LHCN-M2 (cell line): ENCODE measurements at places on chromosomes 11 and 22. TPM values are rescaled to one million over a fixed set of nuclear protein-coding genes. Genes with fewer than 3 reads are reported as not detected.

The DEUP1 gene
- total RNA-seq, result not detected in 2 replicates

The LRRC55 gene
- total RNA-seq, result not detected in 2 replicates

The CSF2RB gene
- total RNA-seq, result not detected in 2 replicates

The CHRM1 gene
- total RNA-seq, result not detected in 2 replicates

The SMC1B gene
- total RNA-seq, result not detected in 2 replicates

The MMP7 gene
- 1.3 and 1.4 TPM in 2 replicates for total RNA-seq

The ACR gene
- total RNA-seq, result not detected in 2 replicates

GRCh38 chr22:40922484-40923303 is 28.5 kb upstream of the RBX1 start:
- DNase-seq, result peak; percentile 62

GRCh38 chr11:130448416-130449309 is at the start of gene ADAMTS15:
ADAMTS15 (plus strand) TSS chr11:130448645; CDS start chr11:130448974, 329 bp downstream.
- DNase-seq, result peak; percentile 45

DNA sequence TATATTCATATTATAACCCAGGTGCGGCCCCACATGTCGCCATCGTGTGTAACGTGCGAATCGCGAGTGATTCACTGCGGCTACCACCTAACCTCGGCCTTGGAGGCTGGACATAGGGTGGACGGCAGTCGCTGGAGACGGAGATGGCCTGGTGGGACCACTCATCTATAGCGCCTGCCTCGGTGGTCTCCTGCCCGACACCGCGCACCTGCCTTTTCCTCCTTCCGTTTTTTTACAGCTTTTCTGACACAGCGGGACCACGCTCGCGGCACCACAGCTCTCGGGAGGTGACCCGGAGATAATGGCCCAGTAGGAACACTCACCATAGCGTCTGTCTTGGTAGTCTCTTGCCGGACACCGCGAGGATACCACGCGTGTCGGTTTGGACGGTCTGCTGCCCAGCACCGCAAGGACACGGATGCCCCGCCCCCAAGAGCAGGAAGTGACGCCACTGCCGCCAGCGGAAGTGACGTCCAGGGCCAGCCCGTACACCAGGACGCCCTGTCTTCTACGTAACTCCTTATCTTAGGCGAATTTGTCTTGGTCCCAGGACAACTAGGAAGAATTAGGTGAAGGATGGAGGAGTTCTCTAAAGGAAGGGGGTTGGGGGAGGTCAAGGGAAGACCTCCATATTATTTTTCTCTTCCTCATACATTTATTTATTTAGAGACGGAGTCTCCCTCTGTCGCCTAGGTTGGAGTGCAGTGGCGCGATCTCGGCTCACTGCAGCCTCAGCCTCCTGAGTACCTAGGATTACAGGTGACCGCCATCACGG is 6.4 kb downstream of the SNU13 start:
- DNase-seq, result peak; percentile 73

GRCh38 chr11:17560281-17561110 is 13.4 kb downstream of the OTOG start:
- no peak for DNase-seq

- DNase-seq, result no peak
Measured at GRCh38 chr22:29217827-29218757, 12.4 kb downstream of the EMID1 start.

DNA sequence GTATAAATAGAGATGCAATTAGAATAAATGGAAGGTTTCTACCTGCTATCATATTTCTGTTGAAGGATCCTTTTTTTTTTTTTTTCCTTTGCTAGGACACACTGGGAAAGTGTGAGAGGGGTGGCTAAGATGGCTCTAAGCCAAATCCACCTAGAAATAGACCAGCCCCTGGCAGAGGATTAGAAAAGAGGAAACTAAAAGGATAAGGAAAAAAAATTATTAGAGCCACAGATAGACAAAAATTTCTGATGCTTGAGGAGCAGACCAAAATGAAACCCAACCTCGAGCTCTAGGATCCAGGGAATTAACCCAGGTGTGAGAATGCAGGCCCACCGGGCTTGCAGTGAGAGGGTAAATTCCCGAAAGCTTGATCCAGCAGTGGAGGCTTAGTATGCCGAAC is 262.3 kb downstream of the CADM1 start:
- no peak for DNase-seq
